Glutamatergic neuron (in vitro differentiated cells): ENCODE measurements at places on chromosomes 11 and 22.

GRCh38 chr22:49915610-49916009 is 2.6 kb downstream of the ALG12 start:
- DNase-seq: no peak

GRCh38 chr11:35420371-35420770 is 1.0 kb upstream of the SLC1A2 start:
- DNase-seq: no peak

DNA sequence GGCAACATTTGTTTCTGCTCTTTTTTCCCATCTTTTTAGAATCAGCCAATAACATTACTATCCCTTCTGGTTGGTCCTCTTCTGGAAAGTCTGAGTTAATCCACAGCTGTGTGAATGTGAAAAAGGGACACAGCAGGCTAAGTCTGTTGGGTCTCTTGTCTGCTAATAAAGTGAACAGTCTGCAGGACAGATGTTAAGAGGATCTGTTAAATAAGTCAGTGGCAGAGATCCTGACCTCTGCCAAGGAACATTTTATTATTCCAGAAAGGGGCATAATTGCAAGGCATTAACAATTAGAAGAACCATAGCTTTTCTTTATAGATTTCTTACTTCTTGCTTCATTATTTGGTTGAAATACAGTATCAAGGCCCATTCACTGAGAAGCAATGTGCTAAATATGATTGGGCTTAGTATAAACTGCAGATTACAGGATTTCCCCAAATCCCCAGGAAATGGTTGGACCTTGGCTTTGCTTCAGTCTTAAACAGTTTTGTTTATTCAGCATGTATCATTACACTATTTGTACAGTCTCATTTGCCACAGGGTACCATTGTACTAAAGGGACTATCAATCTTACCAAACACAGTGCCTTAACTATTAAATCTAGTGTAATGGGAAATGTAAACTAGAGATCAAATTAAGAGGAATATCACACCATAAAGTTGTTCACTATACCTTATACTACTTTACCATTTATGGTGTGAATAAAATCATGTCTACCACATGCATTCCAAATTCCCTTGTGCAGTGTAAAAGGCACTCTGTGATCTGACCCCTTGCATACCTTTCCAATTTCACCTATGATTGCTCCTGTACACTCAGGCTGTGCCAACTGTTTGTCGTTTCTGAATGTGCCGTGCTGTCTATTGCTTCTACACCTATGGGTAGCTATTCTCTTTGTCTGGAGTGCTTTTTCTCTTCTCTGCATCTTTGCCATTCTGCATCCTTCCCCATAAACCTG is 274.0 kb downstream of the SOX6 start:
- DNase-seq: no peak

DNA sequence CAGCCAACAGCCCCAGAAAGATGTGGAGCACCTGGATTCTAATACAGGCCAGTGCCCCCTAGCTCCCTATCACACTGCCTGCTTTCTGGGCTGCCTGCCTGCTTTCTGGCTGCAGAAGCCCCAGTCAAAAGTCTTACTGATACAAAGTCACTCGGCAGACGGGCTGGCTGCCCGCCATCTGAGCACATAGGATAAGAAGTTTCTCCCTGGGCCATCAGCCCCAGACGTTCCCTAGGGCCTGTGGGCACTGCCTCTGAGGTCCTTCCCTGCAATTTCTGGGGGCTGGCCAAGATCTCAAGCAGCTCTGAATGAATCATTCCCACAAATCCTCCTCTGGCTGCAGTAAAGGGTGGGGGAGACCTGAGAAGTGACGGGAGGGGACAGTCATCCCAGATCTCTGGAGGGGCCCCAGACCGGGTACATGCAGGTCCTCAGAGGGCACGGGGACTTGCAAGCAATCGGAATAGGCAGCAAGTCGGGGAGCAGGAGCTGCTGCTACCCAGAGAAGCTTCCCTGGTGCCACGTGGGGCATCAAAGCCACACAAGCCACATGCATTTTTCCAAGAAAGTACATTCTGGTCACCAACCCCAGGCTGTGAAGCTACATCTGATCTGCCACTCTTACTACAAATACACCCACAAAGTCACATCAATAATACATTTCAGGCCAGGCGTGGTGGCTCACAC is 4.7 kb downstream of the TPST2 start:
- no peak for DNase-seq

DNA sequence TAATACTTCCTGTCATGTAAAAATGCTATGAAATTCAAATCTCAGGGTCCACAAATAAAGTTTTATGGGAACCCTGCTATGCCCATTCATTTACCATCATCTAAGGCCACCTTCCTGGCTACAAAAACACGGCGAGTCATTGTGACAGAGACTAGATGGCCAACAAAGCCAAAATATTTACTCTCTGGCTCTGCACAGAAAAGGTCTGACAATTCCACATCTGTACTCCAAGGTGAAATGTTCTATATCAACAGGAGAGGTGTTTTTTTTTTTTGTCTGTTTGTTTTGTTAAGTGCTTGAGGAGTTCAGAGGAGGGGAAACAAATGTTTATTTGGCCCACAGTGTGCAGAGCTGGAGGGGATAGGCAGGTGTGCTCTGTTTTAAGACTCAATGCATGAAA is 18.6 kb upstream of the TMA7B start:
- DNase-seq: no peak

GRCh38 chr11:134366254-134366653 is 34.5 kb downstream of the GLB1L2 start:
- DNase-seq: no peak

DNA sequence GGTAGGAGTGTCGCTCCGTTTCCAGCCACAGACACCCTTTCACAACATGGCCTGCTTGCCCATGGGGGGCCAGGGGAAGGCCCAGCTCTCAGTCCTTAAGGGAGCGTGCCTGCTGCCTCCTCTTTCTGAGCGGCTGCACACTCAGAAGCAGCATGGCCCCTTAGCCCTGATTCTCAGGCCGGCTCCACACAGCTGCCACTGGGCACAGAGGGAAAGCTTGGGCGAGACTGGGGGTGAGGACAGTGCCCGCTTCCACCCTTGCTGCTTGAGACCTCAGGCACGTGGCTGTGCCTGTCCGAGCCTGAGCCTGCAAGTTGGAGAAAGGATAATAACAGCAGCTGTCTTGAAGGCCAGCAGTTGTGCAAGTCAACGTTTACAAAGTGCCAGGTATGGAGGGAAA is 416.3 kb downstream of the SHANK2 start:
- DNase-seq: no peak

- DNase-seq: no peak
Measured at GRCh38 chr11:44597358-44598012, 32.0 kb downstream of the CD82 start.

- DNase-seq: no peak
Measured at GRCh38 chr11:104907521-104908185, 9.4 kb upstream of the CASP12 start.

- DNase-seq: no peak
Measured at GRCh38 chr11:26470992-26471391, 101.1 kb downstream of the MUC15 start.

- no peak for DNase-seq
Measured at GRCh38 chr22:28730179-28730578, 11.4 kb downstream of the CHEK2 start.

DNA sequence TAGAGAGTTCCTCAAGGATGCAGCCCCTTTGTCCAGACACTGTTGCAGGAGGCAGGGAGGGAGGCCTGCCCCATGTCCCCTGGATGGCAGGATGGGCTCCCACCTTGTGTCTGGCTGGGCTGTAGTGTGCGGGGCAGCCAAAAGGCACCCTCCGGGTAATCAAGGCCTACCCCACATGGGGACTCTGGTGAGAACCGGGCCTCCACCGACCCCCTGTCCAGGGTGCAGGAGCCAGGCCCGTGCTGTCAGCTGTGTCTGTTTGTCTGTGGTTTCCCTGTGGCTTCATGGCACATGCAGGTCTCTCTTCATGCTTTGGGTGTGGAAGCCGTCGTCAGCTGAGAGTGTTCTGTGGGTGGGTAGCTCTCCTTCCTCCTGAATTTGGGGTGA is 1240.9 kb downstream of the BRD1 start:
- no peak for DNase-seq

- DNase-seq: no peak
Measured at GRCh38 chr11:129268371-129268770, 76.2 kb upstream of the ARHGAP32 start.

DNA sequence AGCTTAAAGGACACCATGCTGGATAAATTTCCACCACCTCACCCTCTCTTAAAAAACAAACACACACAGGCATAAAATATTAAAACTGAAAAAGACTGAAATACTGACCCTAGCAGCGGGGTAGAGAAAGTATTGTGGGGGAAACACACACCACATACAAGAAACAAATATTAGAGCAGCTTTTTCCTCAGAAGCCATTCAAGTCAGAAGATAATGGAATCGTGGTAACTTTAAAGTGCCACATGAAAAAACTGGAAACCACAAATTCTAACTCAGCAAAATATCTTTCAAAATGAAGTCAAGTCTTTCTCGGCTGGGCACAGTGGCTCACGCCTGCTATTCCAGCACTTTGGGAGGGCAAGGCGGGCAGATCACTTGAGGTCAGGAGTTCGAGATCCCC is 223.2 kb downstream of the DYNC2H1 start:
- DNase-seq: no peak

- no peak for DNase-seq
Measured at GRCh38 chr11:123132881-123133280, 62.2 kb downstream of the CLMP start.

- DNase-seq: peak; percentile 79
Measured at GRCh38 chr11:67640021-67640757, 626 bp upstream of the TBX10 start.

DNA sequence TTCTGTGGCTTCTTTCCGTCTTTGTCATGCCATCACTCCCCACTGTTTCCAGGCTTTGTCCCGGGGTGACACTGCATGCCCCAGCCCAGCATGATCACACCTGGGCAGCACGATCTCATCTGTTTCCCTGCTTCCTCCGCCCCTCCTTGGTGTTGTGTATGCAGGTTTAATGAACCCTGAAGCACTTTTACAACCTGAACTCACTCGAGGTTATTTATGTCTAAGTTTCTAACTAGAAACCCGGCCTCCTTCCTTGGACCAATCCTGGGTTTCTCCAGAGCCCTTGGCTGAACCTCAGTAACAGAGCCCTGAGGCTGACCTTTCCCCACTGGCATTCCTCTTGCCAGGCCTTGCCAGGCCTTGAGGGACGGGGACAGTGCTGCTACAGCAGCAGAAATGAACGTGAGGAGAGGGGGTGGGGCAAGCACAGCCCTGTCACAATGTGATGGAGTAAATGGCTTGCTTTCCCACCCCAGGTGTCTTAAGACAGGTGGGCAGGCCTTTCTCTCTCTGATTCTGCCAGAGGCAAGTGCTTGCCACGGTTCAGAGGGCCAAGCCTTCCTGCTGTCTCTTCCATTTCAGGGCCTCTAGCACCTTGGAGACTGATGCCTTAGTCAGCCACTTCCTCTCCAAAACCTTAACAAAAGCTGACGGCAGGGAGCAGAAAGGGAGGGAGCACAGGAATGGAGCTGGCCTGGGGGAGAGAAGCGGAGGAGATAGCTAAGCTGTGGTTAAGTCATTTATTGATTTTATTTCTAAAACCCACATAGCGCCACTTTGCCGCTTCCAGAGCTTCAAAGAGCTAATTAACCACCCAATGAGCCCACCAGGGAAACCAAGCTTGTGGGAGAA is 3.1 kb upstream of the PYGM start:
- DNase-seq: no peak

DNA sequence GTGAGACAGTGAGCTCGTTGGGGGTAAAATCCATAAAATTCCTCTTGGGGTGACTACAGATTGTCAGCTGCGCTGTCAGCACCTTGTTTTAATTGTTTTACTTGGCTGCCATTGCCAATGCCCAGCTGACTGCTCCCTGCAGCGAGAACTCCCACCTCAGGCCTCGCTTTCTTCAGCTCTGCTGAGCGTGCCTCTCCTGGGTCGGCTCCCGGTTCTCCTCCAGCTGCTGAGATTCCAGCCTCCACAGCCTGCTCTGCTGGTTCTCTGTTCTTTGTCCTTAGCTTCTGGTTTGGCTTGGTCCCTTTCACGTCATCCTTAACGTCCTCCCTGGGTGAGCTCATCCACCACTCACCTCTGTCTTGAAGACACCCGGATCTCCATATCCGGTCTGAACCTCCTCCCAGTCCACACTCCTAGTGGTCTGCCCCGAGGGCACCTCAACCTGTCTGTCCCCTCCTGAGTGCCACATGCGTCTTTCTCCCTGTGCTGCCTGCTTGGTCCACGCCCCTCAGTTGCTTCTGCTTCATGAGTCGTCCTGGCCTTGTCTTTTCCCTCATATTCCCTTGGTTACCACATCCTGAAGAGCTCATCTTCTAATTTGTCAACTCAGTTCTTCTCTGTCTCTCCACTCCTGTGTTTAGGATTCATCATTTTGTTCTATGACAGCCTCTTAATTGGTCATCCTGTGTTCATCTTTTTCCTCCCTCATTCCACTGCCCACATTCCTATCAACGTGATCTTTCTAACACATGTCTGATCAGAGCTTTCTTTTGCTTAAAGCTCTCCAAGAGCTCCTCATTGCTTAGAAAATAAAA is 35.6 kb downstream of the BMAL1 start:
- DNase-seq: no peak

- DNase-seq: peak; percentile 47
Measured at GRCh38 chr11:108871152-108871551, 206.3 kb downstream of the DDX10 start.

DNA sequence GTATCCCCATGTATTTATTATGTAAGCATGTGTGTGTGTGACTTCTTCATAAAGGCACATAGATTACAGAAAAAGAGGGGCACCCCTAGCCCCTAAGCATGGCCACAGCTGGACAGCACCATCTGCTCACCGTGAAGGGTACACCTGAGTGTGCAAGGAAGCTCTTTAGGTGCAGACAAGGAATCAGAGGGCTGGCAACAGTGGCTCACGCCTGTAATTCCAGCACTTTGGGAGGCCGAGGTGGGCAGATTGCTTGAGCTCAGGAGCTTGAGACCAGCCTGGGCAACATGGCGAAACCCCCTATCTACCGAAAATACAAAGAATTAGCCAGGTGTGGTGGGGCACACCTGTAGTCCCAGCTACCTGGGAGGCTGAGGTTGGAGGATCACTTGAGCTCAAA is 56.3 kb downstream of the DGCR2 start:
- no peak for DNase-seq

DNA sequence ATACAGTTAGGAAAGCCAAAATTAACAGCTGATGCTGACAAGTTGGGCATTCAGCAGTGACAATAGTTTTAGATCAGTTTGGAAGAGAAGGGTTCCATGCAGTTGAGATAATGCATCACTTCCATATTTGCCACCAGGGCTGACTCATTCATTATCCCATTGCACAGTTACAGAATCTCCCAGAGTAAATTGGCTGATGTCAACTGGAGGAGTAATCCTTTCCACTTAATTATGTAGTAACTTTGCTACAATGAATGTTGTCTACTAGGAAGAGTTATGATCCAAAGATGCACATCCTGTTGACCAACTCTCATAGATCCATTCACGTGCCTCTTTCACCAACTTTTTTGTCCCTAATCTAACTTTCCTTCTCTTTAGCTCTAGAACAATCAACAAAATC is 123.3 kb upstream of the LUZP2 start:
- DNase-seq: no peak

- peak; percentile 26 for DNase-seq
Measured at GRCh38 chr22:42078469-42079318, 806 bp upstream of the SMDT1 start.

DNA sequence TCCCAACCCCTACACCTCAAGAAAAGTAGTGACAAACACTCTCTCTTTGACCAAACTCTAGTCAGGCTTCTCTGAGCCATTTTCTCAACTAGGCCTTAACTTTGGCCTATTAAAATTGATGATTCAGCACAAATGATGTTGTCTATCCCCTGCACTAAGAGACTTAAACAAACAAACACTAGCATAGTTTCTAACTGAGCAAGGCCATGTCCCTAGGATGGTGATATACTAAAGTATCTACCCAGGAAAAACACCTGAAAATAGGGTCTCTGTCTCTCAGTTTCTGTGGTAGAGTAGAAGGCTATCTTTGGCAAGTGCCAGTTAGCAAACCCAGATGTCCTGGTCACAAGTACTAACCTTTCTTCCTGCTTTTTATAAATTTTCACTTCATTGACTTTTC is 219.7 kb upstream of the ANO3 start:
- no peak for DNase-seq
